CD8-positive, alpha-beta memory T cell (primary cell): ENCODE measurements at places on chromosomes 1 and 21. TPM values are rescaled to one million over a fixed set of nuclear protein-coding genes. Genes with fewer than 3 reads are reported as not detected.

The SNX7 gene
- total RNA-seq, result not detected

The FALEC gene
- not detected for total RNA-seq

The RGS13 gene
- total RNA-seq, result 0.24 TPM

The MAB21L3 gene
- not detected for total RNA-seq

The C1orf167 gene
- total RNA-seq, result not detected

The NCMAP gene
- 0.04 TPM for total RNA-seq

The TNFRSF4 gene
- total RNA-seq, result 180 TPM
